Dermis blood vessel endothelial cell (primary cell): ENCODE measurements at places on chromosomes 2 and 18. TPM values are rescaled to one million over a fixed set of nuclear protein-coding genes. Genes with fewer than 3 reads are reported as not detected.

- no peak for DNase-seq
Observed at GRCh38 chr18:3857544-3857943, 407.6 kb downstream of the TGIF1 start.

- DNase-seq = no peak
Observed at GRCh38 chr2:29072971-29073725, 1.2 kb downstream of the PCARE start.

DNA sequence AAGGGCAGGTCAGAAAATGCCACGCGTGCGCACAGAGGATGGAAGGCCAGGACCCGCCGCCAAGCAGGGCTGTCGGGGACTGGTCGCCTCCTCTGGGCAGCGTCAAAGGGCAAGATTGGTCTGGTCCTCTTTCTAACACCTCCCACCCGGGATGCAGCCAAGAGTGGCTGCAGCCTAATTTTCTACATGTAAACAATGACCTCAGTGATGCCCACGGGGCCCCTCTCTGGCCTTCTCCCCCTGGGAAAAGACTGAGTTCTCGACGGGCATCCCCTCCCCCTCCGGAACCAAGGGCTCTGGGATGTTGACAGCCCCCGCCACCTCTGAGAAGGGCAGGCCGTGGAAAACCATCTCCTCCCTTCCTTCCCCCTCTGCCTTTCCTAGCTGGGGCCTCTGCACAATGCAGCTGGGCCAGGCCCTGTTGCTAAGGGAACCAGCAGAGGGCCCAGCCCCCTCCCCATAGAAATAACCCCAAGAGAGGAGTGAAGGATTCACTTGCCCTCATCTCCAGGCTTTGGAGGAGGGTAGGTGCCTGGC lies 80.0 kb upstream of the ZNF532 start:
- peak; percentile 43 for DNase-seq

- no peak for DNase-seq
Observed at GRCh38 chr2:232908695-232909094, 38.6 kb downstream of the SNORC start.

DNA sequence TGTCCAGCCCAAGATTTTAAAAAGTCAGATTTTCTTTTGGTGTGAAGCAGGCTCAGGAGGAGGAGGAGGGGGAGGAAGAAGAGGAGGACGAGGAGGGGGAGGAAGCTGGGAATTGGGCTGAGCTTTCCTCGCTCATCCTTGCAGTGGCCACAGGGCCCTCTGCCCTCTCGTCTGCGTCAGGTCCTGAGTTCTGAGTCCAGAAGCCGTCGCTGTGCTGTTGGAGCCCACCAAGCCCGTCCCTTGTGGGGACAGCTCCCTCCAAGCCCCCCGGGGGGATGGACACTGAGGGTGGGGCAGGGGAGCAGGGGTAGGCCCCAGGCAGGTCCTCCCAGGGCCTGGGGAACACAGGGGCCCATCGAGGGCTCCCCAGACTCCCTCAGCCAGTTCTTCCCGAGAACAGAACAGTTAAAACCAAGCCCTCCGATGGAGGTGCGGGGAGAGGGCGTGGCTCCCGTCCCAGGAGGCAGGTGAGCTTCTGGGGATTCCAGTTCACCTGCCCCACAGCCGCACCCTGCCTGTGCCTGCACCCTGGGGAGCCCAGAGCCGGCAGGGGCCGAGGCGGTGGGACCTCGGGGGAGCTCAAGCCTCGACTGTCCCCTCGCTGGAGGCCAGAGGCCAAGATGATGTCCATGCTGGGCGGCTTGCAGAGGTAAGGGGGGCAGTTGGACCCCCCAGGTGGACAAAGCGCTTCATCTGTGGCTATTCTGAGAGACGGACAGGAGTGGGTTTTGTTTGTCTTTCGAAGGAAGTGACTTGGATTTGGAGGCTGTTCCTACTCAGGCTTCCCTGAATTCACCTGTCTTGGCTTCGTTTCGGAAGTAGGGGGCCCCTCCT lies at the start of gene GAL3ST2:
TSS of gene GAL3ST2 (plus strand) at position 487 of the 834 bp plus-strand sequence. CDS start at position 621, 134 bp downstream.
- DNase-seq = no peak

- peak; percentile 57 for DNase-seq
Observed at GRCh38 chr18:54250846-54251261, 18.5 kb upstream of the POLI start.

DNA sequence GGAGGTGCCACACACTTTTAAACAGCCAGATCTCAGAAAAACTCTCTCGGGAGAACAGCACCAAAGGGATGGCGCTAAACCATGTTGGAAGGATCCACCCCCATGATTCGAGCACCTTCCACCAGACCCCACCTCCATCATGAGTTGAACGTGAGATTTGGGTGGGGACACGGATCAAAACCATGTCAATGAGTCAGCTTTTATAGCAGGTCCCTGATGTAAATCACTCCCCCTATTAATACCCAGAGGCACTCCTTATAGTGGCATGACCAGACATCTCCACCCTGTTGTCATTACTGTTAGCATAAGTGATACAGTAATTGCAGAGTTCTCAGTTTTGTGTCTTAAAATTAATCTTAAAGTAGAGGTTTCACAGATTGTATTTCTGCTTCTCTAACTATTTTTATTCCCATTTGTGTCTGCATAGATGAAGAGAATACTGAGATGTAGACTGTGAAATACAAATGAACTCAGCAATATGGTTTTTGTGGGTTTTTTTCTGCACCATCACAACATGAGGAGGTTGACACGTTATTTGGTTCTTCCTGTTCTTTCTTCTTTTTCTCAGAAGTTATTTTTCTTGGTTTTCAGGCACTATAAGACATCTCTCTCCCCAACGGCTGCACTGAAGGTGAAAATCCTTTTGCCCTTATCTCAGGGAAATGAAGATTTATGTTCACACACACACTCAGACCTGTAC lies 218.2 kb downstream of the ARL4C start:
- no peak for DNase-seq

GRCh38 chr2:157843081-157843480 lies 33.0 kb downstream of the ACVR1 start:
- DNase-seq = no peak

- no peak for DNase-seq
Observed at GRCh38 chr2:41920812-41921211, 127.0 kb upstream of the PKDCC start.

DNA sequence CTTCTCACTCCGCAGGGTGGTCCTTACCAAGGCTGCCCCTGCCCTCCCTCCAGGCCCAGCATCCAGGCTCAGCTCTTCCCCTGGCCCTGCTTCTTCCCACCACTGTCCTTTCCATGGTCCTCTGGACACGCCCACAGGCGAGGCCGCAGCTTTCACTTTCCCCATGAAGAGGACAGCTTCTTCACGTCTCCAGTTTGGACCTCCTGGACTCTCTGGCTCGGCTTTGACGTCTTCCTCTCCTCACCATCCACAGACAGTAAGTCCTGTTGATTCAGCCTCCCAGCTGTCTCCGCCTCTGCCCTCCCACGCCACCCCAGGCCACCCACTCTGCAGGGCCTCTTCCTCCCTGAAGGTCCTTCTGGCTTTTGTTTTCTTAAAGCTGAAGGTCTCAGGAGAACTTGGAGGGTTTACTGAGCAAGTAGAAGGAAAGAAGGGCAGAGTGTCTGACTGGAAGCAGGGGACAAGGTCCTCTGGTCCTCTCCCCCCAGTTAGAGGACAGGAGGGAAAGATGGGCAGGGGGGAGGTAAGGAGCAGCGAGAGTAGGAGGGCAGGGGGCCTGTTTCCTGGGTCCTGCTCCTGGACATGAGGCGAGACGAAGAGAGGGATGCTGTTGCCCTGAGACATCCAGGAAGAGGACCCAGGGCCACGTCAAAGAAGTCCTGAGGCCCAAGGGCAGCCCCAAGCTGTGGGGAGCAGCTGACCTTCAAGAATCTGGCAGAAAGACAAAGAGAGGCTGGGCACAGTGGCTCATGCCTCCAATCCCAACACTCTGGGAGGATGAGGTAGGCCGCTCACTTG lies 24.7 kb upstream of the NMUR1 start:
- peak; percentile 37 for DNase-seq

DNA sequence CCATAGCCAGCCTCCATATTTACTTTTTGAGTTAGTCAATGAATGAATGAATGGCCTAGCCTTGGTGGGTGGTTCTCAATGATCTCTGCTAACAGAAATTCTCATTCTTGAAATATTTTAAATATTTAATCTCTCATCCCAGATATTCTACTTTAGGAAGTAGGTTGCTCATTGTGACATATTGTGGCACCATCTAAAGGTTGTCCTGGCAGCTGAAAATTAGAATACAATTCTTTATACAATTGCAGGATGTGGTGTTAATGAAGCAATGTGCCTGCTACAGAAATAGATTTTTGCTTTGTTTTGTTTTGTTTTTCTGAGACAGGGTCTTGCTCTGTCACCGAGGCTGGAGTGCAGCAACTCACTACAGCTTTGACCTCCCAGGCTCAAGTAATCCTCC lies 35.8 kb downstream of the SCG2 start:
- peak; percentile 71 for DNase-seq

- no peak for DNase-seq
Observed at GRCh38 chr2:143877056-143877455, 642.9 kb downstream of the ZEB2 start.

GRCh38 chr2:10629819-10630532 lies 59.8 kb downstream of the NOL10 start:
- no peak for DNase-seq

DNA sequence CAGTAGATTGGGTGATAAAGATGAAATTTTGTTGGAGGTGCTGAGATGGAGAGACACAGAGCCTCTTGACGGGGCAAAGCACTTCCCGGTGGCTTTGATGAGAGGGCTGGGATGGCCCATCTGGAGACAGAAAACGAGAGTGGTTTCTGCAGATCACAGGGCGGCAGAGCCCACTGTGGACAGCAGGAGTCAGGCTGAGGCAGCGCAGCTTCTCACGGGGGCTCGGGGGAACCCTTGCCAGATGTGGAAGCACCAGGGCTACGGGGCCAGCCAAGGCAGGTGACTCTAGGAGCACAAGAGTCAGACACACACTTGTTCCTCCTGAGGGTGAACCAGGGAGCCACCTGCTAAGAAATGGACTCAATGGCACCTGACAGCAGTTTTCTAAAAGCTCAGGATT lies 78.5 kb downstream of the TPO start:
- DNase-seq = no peak

Gene PLCD4
- total RNA-seq = 1.7 and 4.7 TPM in 2 replicates

Gene CRYBA2
- not detected in 2 replicates for total RNA-seq

Gene SCN9A
- 0.34 and 0.56 TPM in 2 replicates for total RNA-seq

Gene KHK
- total RNA-seq = 4.8 and 5.5 TPM in 2 replicates

Gene MAPK4
- not detected in 2 replicates for total RNA-seq

Gene FEV
- not detected in 2 replicates for total RNA-seq

Gene MRPL53
- total RNA-seq = 25.9 and 33.7 TPM in 2 replicates

Gene CPLX4
- not detected in 2 replicates for total RNA-seq

Gene RAMP1
- total RNA-seq = 0.85 TPM in 1 of 2 replicates, not detected in the other

Gene AGBL5
- total RNA-seq = 17.0 and 19.7 TPM in 2 replicates

Gene FTCDNL1
- 0.23 and 1.7 TPM in 2 replicates for total RNA-seq
